Left kidney (tissue), 8 donors: ENCODE measurements at places on chromosomes 13 and 19. TPM values are rescaled to one million over a fixed set of nuclear protein-coding genes. Genes with fewer than 3 reads are reported as not detected.

DNA sequence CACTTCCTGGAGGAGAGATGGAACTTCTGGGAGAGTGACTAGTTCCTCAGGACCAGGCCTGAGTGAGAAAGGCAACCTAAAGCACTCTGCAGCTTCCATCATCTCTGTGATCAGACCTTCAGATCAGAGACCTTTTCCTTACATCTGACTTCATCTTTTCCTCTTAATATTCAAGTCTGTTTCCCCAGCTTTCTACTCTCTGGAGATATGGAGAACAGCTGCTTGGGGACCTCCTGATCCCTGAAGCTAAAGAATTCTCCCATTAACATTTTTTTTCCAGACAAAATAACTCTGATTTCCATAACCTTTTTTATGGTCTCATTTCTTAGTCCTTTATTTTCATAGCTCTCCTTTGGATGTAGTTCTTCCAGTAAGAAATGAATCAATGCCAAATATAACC lies 133.4 kb upstream of the FNDC3A start:
- DNase-seq: no peak

KBTBD7 gene
- polyA plus RNA-seq: 19.5 TPM

DNA sequence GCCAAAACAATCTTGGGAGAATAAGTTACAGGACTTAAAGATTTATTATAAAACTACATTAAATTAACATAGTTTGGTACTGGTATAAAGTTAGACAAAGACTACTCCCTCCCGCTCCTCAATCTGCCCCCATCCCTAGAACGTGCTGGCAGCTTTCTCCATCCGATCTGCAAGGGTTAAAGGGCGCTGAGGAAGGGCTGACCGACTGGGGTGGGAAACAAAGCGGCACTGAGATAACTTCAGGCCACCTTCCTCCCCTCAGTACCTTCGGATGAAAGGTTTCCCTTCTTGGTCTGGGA lies 790 bp upstream of the SUGT1 start:
- DNase-seq: no peak

DNA sequence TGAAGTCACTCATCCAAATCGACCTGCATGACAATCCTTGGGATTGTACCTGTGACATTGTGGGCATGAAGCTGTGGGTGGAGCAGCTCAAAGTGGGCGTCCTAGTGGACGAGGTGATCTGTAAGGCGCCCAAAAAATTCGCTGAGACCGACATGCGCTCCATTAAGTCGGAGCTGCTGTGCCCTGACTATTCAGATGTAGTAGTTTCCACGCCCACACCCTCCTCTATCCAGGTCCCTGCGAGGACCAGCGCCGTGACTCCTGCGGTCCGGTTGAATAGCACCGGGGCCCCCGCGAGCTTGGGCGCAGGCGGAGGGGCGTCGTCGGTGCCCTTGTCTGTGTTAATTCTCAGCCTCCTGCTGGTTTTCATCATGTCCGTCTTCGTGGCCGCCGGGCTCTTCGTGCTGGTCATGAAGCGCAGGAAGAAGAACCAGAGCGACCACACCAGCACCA lies 5.9 kb downstream of the SLITRK5 start:
- no peak for DNase-seq

GRCh38 chr19:29787281-29787680 lies 24.5 kb upstream of the CCNE1 start:
- DNase-seq: no peak

PDE4C gene
- polyA plus RNA-seq: 0.75 TPM

ZNF560 gene
- 1.3 TPM for polyA plus RNA-seq

GRCh38 chr19:11324748-11325389 lies 14.6 kb downstream of the RAB3D start:
- no peak for DNase-seq

DNA sequence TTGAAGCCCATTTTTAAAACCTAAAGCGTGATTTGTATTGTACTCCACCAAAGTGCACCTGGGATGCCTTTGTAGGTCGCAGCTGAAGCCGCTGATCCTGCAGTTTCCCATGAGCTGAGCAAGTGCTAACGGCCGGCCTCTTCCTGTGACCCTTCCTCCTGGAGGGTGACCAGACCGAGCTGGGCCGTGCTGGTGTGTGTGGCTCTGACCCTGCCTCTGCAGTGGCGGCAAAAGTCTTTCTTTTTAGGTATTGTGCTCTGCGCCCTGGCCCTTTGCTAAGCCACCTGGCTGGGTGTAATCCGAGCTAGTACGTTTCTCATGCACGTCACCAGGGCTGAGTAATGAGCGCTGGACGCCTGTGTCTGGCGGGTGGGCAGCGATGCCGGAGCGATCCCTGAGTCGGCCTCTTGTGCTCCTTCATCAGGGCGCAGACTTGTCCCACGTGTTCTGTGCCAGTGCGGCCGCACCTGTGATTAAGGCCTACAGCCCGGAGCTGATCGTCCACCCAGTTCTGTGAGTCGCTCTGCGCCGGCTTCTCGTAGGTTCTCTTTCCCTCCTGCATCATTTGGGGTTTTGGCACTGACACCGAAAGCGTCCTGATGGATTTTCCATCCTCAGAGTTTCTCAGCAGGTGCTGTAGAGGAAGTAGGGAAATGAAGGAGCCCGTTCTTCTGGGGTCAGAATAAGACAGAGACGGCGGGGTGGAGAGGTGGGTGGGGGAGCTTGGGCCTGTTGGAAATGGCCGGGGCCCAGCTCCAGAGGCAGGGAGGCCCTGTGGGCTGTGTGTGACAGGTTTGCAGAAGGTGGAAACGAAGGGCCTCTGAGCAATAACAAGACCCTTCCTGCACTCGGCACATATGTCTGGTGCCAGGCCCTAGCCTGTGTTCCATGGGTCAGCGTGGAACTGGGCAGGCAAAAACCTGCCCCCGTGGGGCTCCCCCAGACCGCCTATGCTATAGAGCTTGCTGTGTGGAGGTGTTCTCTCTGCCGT lies 9.7 kb downstream of the NAXD start:
- DNase-seq: no peak

- DNase-seq: no peak
Measured at GRCh38 chr13:23514076-23514475, 56.1 kb upstream of the TNFRSF19 start.

DNA sequence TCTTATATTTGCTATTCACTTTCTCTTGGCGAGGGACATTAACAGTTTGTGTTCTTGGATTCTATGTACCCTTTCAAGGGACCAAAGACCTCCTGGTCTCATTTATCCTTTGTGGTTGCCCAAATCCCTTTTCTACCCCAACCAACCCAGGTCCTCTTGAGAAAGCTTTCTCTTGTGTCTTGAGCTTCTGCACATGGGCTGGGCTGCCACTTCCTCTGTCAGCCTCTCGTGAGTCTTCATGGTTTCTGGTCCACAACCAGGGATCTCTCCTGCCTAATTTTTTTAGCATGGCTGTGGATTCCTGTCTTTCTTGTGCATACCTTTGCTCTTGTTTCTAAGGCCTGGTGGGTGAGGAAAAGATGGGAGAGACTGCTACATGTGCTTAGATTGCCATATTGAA lies 14.9 kb downstream of the TIMM13 start:
- DNase-seq: no peak

DNA sequence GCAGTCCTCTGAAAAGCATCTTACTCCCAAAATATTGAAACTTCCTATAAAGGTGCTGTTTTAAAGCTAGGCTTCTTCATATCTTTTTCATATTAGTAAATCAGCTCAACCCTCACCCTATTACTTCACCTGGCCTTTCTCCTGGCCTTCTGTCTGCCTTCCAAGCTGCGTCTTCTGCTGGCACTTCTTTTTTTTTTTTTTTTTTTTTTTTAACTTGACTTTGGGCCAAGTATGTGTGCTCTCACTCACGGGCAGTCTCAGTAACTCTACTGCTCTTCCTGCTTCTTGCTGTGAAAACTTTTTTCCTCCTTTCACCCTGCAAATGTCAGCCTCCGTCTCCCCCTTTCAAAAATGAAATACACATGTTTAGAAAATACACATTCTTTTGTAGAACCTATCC lies 41.2 kb upstream of the KCTD4 start:
- DNase-seq: no peak

SLC10A2 gene
- polyA plus RNA-seq: 0.73 TPM

DNA sequence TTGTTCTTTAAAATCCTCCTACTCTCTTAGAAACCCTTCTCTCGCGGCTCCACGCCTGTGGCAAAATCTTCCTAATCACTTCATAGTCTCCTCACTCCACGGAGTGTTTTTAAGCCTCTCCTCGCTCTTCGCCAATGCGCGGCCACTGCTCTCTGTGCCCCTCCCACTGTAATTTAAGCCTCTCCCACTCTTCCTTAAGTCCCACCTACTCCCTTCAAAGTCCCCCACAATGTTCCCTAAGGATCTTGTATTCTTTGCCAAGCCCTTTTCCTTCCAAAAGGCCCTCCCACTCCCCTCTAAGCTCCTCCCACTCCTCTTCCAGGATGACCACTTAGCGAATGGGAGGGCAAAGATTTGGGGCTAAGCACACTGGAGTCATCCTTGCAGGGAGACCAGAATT lies 1.3 kb downstream of the FIZ1 start:
- DNase-seq: no peak

DNA sequence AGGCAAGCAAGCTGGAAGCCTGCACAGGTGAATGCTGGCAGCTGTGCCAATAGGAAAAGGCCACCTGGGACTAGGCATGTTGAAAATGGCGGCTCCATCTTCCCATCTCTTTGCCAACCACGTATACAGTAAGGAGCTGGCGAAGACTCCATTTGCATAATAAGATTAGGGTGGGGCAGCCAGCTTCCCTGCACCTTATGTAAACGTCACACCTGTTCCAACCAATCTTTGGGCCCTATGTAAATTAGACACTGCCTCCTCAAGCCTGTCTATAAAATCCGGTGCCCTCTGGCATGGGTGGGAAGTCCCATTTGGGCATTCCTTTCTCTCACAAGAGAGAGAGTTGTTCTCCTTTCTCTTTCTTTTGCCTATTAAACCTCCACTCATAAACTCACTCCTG lies 16.8 kb downstream of the ADGRE2 start:
- DNase-seq: no peak

DZIP1 gene
- polyA plus RNA-seq: 91.6 TPM

JSRP1 gene
- polyA plus RNA-seq: 0.60 TPM

GRCh38 chr13:50613356-50613831 lies 230.1 kb downstream of the DLEU7 start:
- no peak for DNase-seq

TEAD2 gene
- polyA plus RNA-seq: 92.8 TPM

DNA sequence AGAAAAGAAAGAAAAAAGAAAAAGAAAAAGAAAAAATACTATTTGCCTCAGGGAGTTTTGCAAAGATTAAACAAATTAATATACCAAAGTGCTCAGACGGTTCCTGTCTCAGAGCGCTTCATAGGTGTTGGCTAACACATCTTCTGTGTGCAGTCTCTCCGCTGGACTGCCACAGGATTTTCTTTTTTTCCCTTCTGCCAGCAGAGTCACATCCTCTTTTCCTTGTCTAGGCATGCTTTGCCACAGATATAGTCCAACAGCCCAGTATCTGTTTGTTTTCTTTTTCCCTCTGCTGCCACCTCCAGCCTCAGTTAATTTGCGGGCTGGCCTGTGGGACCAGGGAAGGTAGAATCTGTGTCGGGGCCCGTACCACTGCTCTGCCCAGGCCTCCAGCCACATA lies 3.4 kb upstream of the URAD start:
- no peak for DNase-seq

DNA sequence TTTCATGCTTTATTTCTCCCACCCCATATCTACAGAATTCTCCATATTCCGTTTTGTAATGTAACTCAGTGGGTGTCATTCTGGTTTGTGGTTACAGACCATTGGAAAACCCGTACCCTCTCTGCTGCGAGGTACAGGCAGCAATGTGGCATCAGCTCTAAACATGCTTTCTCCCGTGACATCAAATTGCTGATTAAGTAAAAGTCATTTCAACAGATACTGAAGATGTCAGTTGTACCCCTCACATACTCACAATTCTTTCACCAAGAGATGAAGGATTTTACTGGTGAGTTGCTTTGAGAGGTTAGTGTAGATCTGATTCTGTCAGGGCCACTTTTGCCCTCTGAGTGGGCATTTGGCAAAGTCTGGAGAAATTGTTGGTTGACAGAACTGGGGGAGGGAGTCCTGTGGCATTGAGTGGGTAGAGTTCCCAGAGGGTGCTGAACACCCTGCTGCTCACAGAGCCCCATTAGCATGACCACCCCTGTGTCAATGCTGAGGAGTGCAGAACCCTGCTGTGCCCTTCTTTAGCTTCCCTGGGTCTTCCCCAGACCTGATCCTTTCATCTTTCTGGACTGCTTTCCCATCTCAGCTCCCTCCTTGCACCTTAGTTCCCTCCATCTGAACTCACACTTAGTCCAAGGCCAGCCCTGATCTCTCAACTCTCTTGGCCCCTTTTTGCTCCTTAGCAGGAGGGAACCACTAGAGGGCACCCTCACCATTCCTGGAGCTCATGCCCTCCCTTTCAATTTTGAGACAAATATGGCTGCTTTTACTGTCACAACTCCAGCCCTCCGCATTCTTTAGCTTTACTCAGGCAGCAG lies 39.9 kb upstream of the CEACAM8 start:
- no peak for DNase-seq

DNA sequence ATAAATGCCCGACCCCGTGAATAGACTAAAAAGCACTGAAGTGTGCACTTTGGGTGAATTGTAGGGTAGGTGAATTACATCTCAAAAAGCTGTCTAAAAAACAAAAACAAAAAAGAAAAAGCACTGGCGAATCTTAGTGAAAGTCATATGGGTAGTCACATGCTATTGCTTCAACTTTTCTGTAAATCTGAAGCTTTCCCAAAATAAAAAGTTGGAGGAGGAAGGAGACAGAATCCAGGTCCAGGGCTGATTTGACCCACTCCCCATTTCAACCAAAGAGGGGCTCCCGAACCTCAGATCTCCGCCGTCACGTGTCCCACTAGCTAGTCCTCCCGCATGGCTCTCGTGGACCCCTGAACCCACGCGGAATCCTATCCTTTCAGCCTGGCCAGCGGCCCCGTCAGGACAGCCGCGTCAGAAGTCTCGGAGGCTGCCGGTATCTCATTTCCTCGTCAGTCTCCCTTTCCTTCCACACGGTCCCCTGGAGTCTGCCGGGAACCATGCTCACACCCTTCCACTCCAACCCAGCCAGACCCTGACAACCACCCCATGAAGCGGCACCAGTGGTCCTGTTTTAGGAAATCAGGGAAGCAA lies 6.1 kb downstream of the PPP1R12C start:
- no peak for DNase-seq

DNA sequence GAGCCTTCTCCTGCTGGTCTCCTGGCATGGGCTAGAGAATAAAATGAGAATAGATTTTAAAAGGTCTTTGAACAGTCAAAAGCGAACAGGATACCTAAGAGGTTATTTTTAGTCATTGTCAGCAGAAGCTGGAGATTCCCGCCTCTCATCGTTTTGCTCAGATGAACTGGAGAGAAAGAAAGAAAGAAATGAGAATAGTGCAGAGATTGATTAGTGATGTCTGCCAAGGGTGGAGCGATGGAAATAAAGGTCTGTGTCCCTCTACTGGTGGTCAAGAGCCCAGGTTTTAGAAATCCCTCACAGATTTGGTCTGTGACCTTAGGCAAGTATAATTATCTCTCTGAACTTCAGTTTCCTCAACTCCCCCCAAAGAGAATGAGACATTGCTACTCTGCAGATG lies 5.3 kb downstream of the NCAN start:
- no peak for DNase-seq

MFSD12 gene
- 55.8 TPM for polyA plus RNA-seq

TJP3 gene
- polyA plus RNA-seq: 7.5 TPM

GRCh38 chr19:42450314-42450934 lies 7.7 kb upstream of the CXCL17 start:
- peak; percentile 83 for DNase-seq

GRCh38 chr13:49217962-49218492 lies 2.1 kb upstream of the MLNR start:
- no peak for DNase-seq
